Neuronal stem cell (in vitro differentiated cells): ENCODE measurements at places on chromosomes 11 and 22.

DNA sequence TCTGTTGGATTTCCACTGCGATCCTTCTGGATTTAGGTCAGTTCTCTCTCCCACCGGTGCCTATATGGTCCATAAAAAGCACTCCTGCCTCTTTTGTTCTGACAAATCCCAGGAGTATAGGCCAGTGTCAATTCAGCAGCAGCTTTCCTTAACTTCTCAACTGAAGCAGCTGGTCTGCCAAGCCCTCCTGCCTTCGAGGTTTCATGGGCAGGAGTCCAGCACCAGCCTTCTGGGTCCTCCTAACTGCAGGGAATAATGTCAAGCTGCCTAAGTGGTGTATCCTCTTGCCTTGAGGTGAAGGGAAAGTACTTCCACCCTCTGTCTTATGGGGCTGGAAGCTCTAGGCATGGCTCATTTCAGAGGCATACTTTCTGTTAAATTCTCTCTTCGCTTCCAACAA lies 149.4 kb upstream of the NCAM1 start:
- H3K27me3 ChIP-seq, result no peaks in the 10 kb centered on the region
- no peaks in the 10 kb centered on the region for H3K4me1 ChIP-seq
- DNase-seq, result no peak
- no peak overlapping the region for H3K27ac ChIP-seq

- H3K27ac ChIP-seq, result no peak overlapping the region
- H3K4me3 ChIP-seq, result no peak overlapping the region
- peaks cover 2% of the 10 kb centered on the region for H3K4me1 ChIP-seq
- DNase-seq, result no peak
- no peaks in the 10 kb centered on the region for H3K36me3 ChIP-seq
Observed at GRCh38 chr22:20646415-20646814, 127.5 kb upstream of the SERPIND1 start.

- peaks cover 7% of the 10 kb centered on the region for H3K4me1 ChIP-seq
- H3K4me3 ChIP-seq, result no peak overlapping the region
- H3K36me3 ChIP-seq, result peaks cover 95% of the 10 kb centered on the region
- no peak for DNase-seq
Observed at GRCh38 chr22:44890416-44891292, 119.2 kb downstream of the PHF21B start.

- DNase-seq, result no peak
- H3K4me1 ChIP-seq, result peaks cover 12% of the 10 kb centered on the region
- H3K27ac ChIP-seq, result no peak overlapping the region
- H3K4me3 ChIP-seq, result no peak overlapping the region
- no peaks in the 10 kb centered on the region for H3K36me3 ChIP-seq
Observed at GRCh38 chr11:15836795-15837194, 519.6 kb downstream of the SOX6 start.

- H3K27ac ChIP-seq, result no peak overlapping the region
- peaks cover 24% of the 10 kb centered on the region for H3K4me1 ChIP-seq
- H3K36me3 ChIP-seq, result no peaks in the 10 kb centered on the region
- DNase-seq, result no peak
Observed at GRCh38 chr11:126360049-126360446, 4.6 kb downstream of the ST3GAL4 start.

GRCh38 chr22:28955817-28956216 lies 72.4 kb downstream of the ZNRF3 start:
- no peak overlapping the region for H3K27ac ChIP-seq
- no peaks in the 10 kb centered on the region for H3K27me3 ChIP-seq
- no peak overlapping the region for H3K4me3 ChIP-seq
- no peaks in the 10 kb centered on the region for H3K36me3 ChIP-seq
- no peak for DNase-seq

- peak; percentile 54 for DNase-seq
- peaks cover 4% of the 10 kb centered on the region for H3K4me1 ChIP-seq
- peak overlapping the region; percentile 91 for H3K4me3 ChIP-seq
- peak overlapping the region; percentile 83 for H3K27ac ChIP-seq
- H3K36me3 ChIP-seq, result peaks cover 4% of the 10 kb centered on the region
Observed at GRCh38 chr22:27919942-27920755, 1.1 kb upstream of the PITPNB start.

DNA sequence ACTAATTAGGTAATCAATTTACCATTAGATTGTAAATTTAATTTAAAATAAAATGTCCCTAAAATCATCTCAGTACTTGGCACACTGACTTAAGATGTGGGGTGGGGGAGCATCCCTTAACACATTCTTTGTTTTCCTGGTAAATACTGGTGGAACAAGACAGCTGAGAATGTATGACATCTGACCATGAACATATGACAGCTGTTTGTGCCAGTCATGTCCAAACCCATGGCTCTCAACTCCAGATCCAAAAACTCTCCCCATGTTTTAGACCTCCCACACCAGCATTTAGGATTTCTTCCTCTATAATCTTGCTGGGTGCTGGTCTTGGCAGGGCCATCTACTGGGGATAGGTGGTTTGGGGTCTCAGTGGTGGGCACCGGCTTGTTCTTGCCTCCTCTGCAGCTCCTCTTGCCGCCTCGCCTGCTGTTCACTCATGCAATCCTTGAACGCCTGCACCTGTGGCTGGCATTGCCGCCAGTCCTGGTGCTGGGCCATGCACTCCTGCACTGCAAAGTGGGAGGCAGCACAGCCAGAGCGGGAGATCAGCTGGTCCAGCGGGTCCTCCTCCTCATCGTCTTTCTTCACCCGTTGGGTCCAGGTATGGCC lies 3.8 kb downstream of the COA4 start:
- peaks cover 20% of the 10 kb centered on the region for H3K36me3 ChIP-seq
- no peak overlapping the region for H3K27ac ChIP-seq
- H3K4me1 ChIP-seq, result peaks cover 6% of the 10 kb centered on the region
- H3K4me3 ChIP-seq, result peak overlapping the region; percentile 24
- no peak for DNase-seq

GRCh38 chr11:118241764-118242098 lies 10.4 kb downstream of the MPZL3 start:
- H3K27ac ChIP-seq, result no peak overlapping the region
- H3K36me3 ChIP-seq, result no peaks in the 10 kb centered on the region
- no peak for DNase-seq
- H3K27me3 ChIP-seq, result peaks cover 2% of the 10 kb centered on the region
- H3K4me3 ChIP-seq, result no peak overlapping the region

- H3K36me3 ChIP-seq, result peaks cover 13% of the 10 kb centered on the region
- H3K27ac ChIP-seq, result no peak overlapping the region
- no peak for DNase-seq
- no peaks in the 10 kb centered on the region for H3K27me3 ChIP-seq
- H3K4me1 ChIP-seq, result peaks cover 3% of the 10 kb centered on the region
Observed at GRCh38 chr11:72688929-72689328, 14.7 kb upstream of the PDE2A start.

- H3K36me3 ChIP-seq, result no peaks in the 10 kb centered on the region
- peak overlapping the region; percentile 72 for H3K27ac ChIP-seq
- peaks cover 4% of the 10 kb centered on the region for H3K4me1 ChIP-seq
- H3K4me3 ChIP-seq, result no peak overlapping the region
- H3K27me3 ChIP-seq, result no peaks in the 10 kb centered on the region
- peak; percentile 80 for DNase-seq
Observed at GRCh38 chr11:31237819-31238760, 131.4 kb downstream of the DCDC1 start.

DNA sequence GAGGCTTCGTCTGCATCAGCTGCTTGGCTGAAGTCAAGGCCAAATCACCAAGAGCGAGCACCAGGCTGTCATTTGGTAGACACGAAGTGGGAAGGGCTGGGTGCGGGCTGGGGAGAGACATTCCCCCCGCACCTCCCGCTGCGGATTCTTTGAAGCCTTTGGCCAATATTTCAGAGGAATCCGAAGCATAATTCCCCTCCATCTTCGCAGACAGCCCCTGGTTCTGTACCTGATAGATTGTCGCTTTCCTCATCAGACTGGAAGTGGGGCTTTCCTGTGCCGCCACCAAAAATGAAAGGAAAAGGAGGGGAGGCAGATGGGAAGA lies 15.3 kb downstream of the BLID start:
- peaks cover 11% of the 10 kb centered on the region for H3K4me1 ChIP-seq
- H3K27me3 ChIP-seq, result no peaks in the 10 kb centered on the region
- H3K36me3 ChIP-seq, result no peaks in the 10 kb centered on the region
- DNase-seq, result no peak
- H3K27ac ChIP-seq, result no peak overlapping the region
- peak overlapping the region; percentile 53 for H3K4me3 ChIP-seq

- no peaks in the 10 kb centered on the region for H3K27me3 ChIP-seq
- H3K4me1 ChIP-seq, result peaks cover 14% of the 10 kb centered on the region
- no peak overlapping the region for H3K4me3 ChIP-seq
- H3K27ac ChIP-seq, result no peak overlapping the region
- no peaks in the 10 kb centered on the region for H3K36me3 ChIP-seq
Observed at GRCh38 chr11:40161854-40162410, 1297.5 kb downstream of the LRRC4C start.

- H3K4me3 ChIP-seq, result no peak overlapping the region
- H3K4me1 ChIP-seq, result peaks cover 8% of the 10 kb centered on the region
- no peaks in the 10 kb centered on the region for H3K27me3 ChIP-seq
- H3K27ac ChIP-seq, result peak overlapping the region; percentile 61
Observed at GRCh38 chr22:19691721-19692341, 22.5 kb upstream of the SEPTIN5 start.

DNA sequence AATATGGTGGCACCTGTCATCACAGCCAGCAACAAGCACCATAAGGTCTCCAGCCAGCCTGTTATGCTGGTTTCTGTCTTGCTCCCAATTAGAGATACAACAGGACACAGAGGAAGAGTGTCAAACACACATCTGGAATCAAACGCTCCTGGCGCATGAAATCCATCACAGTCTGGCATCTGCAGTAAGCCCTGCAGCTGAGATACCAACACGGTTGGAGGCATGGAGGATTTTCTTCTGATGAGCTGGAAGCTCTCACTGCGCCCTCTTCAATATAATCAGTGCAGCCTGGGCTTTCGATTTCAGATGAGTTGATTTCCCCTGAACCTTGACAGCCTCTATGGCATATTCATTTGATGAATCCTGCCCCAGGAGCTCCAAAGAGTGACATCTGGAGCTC lies 27.8 kb upstream of the CARS1 start:
- no peaks in the 10 kb centered on the region for H3K27me3 ChIP-seq
- peaks cover 1% of the 10 kb centered on the region for H3K36me3 ChIP-seq
- H3K4me1 ChIP-seq, result no peaks in the 10 kb centered on the region
- H3K4me3 ChIP-seq, result no peak overlapping the region

DNA sequence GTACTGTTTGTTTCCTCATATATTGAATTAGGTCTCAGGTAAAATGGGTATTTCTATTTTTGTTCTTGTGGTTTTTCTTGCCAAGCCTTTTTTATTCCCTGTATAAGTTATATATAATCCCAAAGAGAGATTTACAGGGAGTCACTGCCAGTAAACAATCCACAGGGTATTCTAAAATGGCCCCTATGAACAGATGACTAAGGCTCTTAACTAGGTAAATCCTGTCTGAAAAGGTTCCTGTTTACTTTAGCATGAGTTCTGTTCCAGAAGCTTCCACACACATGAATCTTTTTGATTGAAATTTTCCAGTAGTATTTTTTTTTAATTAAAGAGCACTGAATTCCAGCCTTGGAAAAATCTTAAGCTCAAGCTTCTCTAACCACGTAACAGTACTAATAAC lies 552.8 kb upstream of the CCDC179 start:
- no peaks in the 10 kb centered on the region for H3K36me3 ChIP-seq
- H3K27ac ChIP-seq, result no peak overlapping the region
- no peaks in the 10 kb centered on the region for H3K27me3 ChIP-seq
- H3K4me3 ChIP-seq, result no peak overlapping the region
- H3K4me1 ChIP-seq, result no peaks in the 10 kb centered on the region

- H3K4me3 ChIP-seq, result no peak overlapping the region
- H3K27ac ChIP-seq, result no peak overlapping the region
- no peaks in the 10 kb centered on the region for H3K4me1 ChIP-seq
- no peaks in the 10 kb centered on the region for H3K27me3 ChIP-seq
Observed at GRCh38 chr11:120034881-120035630, 102.9 kb downstream of the TRIM29 start.

DNA sequence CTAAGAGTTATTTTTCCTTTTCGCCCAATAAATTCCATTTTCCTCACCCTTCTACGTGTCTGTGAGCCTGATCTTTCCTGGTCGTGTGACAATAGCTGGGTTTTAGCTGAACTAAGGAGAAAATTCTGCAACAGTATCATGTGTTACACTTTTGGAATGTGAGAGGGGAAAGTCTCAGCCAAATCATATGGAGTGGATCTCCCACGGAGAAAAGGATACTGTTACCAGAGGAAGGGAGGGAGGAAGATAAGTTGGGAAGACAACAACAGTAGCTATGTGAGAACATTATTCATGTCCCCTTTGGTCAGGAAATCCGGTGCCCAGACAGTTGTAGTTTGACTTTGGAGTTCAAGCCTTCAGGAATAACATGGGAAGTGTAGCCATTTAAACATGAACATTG lies 584.0 kb upstream of the RAG2 start:
- no peak overlapping the region for H3K27ac ChIP-seq
- DNase-seq, result no peak
- no peaks in the 10 kb centered on the region for H3K4me1 ChIP-seq

DNA sequence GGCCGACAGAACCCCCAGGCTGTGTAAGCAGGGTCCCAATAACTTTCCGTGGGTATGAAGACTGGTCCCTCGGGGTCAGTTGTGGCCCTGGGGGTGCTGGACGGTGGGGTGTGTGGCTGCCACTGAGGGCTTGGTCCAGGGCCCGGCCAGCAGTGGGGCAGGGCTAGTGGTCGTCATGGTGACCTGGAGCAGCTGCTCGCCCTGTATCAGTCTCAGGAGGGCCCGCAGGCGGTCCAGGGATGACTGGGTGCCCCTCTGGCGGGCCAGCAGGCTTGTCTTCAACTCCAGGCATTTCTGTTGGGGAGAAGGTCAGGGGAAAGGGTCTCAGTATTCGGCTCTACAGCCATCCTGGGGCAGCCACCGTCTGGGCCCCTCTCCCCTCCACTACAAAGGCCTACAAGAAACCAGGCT lies 126.8 kb downstream of the PHF21B start:
- H3K36me3 ChIP-seq, result peaks cover 47% of the 10 kb centered on the region
- no peaks in the 10 kb centered on the region for H3K4me1 ChIP-seq
- no peak for DNase-seq
- no peak overlapping the region for H3K4me3 ChIP-seq
- H3K27ac ChIP-seq, result no peak overlapping the region

GRCh38 chr11:130369713-130370112 lies 55.0 kb upstream of the ZBTB44 start:
- no peaks in the 10 kb centered on the region for H3K36me3 ChIP-seq
- no peak overlapping the region for H3K27ac ChIP-seq
- H3K27me3 ChIP-seq, result no peaks in the 10 kb centered on the region
- no peak for DNase-seq
- H3K4me1 ChIP-seq, result no peaks in the 10 kb centered on the region
- H3K4me3 ChIP-seq, result no peak overlapping the region

- no peaks in the 10 kb centered on the region for H3K27me3 ChIP-seq
- no peaks in the 10 kb centered on the region for H3K4me1 ChIP-seq
- no peak for DNase-seq
- no peak overlapping the region for H3K27ac ChIP-seq
Observed at GRCh38 chr22:31790240-31790639, 36.4 kb downstream of the DEPDC5 start.

DNA sequence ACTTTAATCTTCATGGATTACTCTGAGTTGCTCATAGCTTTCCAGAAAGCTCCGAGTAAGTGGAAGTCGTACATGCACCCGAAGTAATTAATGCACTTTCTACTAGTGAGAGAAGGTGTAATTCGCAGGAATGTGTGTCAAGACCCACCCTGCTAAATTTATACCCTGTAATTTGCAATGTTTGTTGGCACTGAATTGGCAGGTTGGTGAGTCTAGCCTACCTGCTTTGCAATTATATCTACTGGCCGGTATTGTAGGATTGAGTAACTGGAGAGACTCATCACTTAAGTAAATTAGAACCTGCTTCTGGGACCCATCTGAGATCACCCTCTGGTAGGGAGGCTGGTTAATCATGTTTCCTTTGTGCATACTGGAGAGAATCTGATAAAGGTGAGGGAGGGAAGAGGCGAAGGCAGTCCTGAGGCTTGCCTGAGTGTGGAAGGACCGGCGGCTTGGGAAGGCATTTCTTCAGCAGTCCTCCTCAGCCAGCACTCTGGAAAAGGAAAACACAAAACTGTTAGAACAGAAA lies 63.3 kb downstream of the LDLRAD3 start:
- DNase-seq, result no peak
- H3K4me1 ChIP-seq, result peaks cover 16% of the 10 kb centered on the region
- H3K4me3 ChIP-seq, result no peak overlapping the region
- no peaks in the 10 kb centered on the region for H3K27me3 ChIP-seq
- no peak overlapping the region for H3K27ac ChIP-seq
